NCI-H187 treated with DMSO at 0.1 percent for 48 hours (cell line): ENCODE measurements at places on chromosomes 5 and 9.

- no peak for DNase-seq
These were observed 514 bp downstream of the STOML2 start for GRCh38 chr9:35102465-35102768.

DNA sequence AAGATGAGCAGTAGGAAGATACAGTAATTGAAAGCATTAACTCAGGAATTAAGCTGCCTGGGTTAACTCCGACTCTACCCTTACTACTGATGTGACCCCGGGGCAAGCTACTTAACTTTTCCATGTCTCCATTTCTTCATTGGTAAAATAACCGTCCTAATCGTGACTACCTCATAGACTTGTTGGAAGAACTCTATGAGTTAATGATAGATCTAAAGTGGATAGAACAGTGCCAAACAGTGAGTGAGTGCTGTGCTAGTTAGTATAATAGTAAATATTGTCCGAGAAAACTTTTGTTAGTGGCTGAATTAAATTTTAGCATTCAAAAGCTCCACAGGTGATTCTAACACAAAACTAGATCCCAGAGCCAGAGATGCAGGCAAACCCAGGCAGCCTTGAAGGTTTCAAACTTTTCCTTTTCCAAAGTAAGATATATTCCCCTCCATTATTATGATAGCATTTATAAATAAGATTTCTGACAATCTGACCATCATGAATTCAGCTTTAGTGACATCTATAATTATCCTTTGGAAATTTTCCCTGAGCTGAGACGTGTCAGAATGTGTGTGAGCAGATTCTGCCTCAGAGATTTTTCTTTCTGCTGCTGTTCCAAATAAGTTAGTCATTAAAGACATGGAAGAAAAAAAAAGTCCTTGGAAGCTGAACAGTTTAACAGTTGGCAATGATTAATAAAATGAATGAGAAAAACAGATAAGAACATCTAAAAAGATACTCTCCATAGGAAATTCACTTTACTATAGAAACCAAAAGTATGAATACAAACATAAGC, 369.5 kb downstream of the PRELID2 start:
- no peak for DNase-seq

GRCh38 chr9:85040146-85040545, 370.6 kb downstream of the NTRK2 start:
- no peak for DNase-seq

- no peak for DNase-seq
These were observed 513.0 kb downstream of the MTRR start for GRCh38 chr5:8381972-8382371.

GRCh38 chr5:66529182-66529581, 67.0 kb upstream of the MAST4 start:
- no peak for DNase-seq

DNA sequence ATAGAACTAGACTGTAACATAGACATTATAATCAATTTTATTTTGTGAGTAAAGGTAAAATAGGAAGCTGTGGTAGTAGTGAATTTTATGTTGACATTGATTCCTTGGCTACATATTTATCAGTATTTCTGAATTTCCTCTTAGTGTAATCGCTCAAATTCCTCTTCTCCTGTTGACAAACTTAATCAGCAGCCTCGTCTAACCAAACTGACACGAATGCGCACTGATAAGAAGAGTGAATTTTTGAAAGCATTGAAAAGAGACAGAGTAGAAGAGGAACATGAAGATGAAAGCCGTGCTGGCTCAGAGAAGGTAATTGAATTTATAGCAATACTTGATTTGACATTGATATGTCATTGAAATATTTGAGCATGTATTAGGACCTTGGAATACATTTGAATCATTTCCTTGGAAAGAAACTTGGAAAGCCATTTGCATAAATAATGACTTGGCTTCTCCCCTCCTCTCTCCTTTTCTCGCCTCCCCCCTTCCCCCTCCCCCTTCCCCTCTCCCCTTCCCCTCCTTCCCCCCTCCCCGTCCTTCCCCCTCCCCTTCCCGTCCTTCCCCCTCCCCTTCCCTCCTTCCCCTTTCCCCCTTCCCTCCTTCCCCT, 75.5 kb downstream of the GPBP1 start:
- no peak for DNase-seq

DNA sequence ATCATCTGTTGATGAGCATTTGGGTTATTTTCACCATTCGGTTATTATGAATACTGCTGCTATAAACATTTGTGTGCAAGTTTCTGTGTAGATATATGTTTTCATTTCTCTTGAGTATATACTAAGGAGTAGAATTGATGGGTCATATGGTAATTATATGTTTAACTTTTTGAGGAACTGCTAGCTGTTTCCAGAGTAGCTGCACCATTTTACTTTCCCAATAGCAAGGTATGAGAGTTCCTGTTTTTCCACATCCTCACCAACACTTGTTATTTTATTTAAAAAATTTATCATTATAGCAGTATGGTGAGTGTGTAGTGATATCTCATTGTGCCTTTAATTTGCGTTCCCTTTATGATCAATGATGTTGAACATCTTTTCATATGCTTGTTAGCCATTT, 29.2 kb downstream of the CD14 start:
- no peak for DNase-seq

- DNase-seq: no peak
These were observed 86.1 kb upstream of the PTPN3 start for GRCh38 chr9:109584205-109584604.

DNA sequence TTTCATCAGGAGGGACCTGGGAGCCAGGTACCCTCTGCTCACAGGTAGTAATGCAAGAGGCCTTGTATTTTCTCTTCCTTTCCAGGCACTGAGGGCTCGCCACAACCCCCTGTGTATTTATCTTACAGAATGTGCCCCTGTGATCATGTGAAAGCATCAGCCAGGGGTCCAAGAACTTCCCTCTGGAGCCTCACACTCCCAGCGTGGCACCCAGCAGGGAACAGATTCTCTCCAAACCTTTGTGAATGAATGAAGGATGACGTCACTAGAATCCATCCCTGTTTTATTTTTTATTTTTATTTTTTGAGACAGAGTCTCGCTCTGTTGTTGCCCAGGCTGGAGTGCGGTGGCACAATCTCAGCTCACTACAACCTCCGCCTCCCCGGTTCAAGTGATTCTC, 107.3 kb upstream of the IER5L start:
- no peak for DNase-seq

GRCh38 chr5:116469631-116470030, 105.0 kb downstream of the SEMA6A start:
- no peak for DNase-seq

DNA sequence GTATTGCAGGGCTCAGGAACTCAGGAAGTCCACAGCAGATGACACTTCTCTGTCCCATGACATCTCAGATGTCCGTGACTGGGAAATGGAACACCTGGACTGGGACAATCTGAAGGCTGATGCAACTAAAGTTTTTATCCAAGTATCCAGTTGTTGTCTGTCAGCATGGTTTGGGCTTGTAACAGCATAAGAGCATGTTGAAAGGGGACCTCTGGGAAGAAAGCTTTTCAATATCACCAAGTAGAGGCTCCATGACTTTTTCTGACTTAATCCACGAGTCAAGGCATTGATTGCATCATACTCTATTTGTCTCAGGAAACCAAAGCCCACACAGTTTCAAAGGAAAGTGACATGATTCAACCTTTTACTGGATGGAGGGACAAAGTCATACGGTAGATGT, 807.7 kb downstream of the MTRR start:
- DNase-seq: no peak

DNA sequence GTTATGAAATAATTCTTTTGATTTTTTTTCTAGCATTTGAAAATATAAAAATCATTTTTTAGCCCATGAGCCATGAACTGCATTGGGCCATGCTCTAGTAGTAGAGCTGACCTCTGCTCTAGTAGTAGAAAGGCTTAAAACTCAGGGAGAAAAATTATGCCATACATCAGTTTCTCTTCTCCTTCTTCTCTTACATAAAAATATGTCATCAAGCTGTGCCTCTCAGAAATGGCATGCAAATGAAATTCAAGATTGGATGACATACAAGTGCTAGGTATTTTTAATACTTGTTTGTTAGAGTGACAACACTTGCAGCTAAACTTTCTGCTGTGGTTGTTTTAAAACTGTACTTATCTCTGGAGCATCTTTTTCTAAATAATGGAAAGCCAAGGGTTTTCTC, 42.1 kb upstream of the TMOD1 start:
- DNase-seq: no peak

GRCh38 chr9:114221706-114222465, 66.5 kb downstream of the COL27A1 start:
- DNase-seq: no peak

GRCh38 chr5:90473396-90474234, 956 bp downstream of the MBLAC2 start:
- no peak for DNase-seq

- DNase-seq: no peak
These were observed 56.4 kb upstream of the DAPK1 start for GRCh38 chr9:87441251-87441650.

- no peak for DNase-seq
These were observed 767 bp downstream of the RALGPS1 start for GRCh38 chr9:126915281-126915816.
